ENCODE measurements at places on chromosomes 16 and 17.
A peak's percentile ranks its signal among the peaks of the same experiment; 100 is the strongest.

DNA sequence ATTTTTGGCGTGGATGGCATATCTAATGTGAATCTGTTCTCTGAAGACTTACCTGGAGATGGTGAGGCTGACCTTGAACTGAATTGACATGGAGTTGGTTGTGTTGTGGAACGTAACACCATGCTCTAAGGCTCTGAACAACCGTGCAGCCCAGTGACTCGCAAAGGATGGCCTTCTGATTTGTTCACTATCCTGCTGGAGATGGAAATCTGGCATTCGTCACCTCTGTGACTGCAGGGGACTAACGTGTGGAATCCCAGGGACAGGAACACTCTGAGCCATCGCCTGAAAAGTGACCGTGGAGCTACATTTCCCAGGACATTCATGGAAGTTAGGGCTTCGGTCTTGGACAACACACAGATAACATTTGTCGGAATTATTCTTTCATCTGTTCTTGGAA is 61.1 kb downstream of the BANP start:
- no peak for DNase-seq

DNA sequence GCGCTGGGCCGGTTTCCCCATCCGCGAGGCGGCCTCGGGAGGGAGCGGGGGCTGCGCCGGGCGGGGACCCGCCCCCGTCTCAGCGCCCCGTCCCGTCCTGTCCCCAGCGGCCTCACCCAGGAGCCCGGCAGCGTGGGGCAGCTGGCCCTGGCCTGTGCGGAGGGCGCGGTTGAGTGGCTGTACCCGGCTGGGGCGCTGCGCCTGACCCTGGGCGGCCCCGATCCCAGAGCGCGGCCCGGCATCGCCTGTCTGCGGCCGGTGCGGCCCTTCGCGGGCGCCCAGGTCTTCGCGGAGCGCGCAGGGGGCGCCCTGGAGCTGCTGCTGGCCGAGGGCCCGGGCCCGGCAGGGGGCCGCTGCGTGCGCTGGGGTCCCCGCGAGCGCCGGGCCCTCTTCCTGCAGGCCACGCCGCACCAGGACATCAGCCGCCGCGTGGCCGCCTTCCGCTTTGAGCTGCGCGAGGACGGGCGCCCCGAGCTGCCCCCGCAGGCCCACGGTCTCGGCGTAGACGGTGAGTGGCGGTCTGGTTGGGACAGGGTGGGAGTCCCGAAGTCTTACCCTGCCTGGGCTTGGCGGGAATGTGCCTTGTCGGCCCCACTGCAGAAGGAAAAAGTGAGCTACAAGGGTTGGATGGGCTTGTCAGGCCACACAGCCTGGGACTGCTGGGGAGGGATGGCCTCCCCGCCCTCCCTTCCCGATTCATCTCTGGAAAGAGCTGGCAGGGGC is 720 bp downstream of the METRN start:
- DNase-seq: peak; percentile 49

GRCh38 chr17:57160624-57161023 is 75.6 kb downstream of the AKAP1 start:
- no peak for DNase-seq

DNA sequence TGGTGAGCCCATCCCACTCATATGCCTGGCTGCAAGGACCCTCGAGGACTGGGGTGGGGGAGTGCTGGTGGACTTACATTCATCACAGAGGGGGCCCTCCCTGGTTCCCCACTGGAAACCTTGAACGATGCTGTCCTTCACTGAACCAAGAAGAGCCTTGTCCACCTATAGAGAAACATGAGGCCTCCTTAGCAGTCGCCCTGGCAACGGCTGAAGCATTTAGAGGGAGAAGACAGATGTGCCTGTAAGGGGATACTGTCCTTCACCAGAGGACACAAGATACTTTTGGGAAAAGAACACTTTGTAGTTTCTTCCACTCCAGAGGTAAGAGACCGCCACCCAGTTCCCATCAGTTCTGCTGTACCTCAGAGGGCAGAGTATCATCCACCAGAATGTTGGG is 6.5 kb downstream of the HIGD1B start:
- DNase-seq: no peak
